CD4-positive, CD25-positive, alpha-beta regulatory T cell (primary cell): ENCODE measurements at places on chromosomes 13 and 19. TPM values are rescaled to one million over a fixed set of nuclear protein-coding genes. Genes with fewer than 3 reads are reported as not detected.
A peak's percentile ranks its signal among the peaks of the same experiment; 100 is the strongest.

GRCh38 chr19:39237200-39238184 is 7.3 kb downstream of the IFNL3 start:
- peak overlapping the region; percentile 14 for H3K27ac ChIP-seq
- H3K4me1 ChIP-seq: peaks cover 10% of the 10 kb centered on the region
- no peaks in the 10 kb centered on the region for H3K27me3 ChIP-seq
- DNase-seq: no peak
- H3K4me3 ChIP-seq: no peak overlapping the region

- H3K4me1 ChIP-seq: peaks cover 13% of the 10 kb centered on the region
- no peak overlapping the region for H3K4me3 ChIP-seq
- DNase-seq: peak; percentile 7
- H3K27me3 ChIP-seq: no peaks in the 10 kb centered on the region
- no peak overlapping the region for H3K27ac ChIP-seq
Observed at GRCh38 chr19:38004521-38005223, 97.7 kb downstream of the SIPA1L3 start.

DNA sequence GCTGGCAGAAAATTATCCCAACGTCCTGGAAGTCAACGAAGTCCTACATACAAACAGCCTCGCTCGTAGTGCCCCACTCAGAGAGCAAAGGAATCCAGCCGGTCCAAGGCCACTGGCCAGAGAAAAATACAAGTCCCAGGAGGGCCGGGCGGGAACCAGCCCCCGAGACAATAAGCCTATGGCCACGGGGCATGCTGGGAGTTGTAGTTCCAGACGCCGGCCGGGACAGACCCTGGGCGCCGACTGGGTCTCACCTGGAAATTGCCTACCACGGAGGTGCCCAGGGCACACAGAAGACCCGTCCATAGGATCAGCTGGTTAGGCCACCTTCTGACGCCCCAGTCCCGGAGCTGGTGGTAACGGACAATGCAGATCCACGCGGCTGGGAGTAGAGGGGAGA is 5.4 kb downstream of the TMEM150B start:
- no peak overlapping the region for H3K27ac ChIP-seq
- H3K4me1 ChIP-seq: no peaks in the 10 kb centered on the region
- no peak for DNase-seq
- H3K4me3 ChIP-seq: no peak overlapping the region
- H3K36me3 ChIP-seq: no peaks in the 10 kb centered on the region
- H3K27me3 ChIP-seq: no peaks in the 10 kb centered on the region

DNA sequence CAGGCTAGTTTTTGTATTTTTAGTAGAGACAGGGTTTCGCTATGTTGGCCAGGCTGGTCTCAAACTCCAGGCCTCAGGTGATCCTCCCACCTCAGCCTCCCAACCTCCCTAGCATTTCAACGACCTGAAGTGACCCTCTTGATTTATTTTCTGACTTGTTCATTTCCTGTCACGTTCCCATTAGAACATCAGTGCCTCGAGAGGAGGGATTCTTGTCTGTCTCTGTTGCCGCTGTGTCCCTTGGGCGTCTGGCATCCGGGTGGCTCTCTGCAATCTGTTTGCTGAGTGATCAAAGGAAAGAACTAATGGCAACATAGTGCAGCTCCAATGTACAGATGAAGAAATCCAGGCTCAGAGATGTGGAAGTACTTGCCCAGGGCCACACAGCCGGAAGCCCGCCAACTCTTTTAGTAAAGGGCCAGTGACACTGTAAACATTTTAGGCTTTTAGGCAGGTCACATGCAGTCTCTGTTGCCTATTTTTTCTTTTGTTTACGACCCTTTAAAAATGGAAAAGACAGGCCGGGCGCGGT is 47.5 kb downstream of the NFIC start:
- no peak overlapping the region for H3K27ac ChIP-seq
- no peaks in the 10 kb centered on the region for H3K27me3 ChIP-seq
- no peak overlapping the region for H3K4me3 ChIP-seq
- no peaks in the 10 kb centered on the region for H3K36me3 ChIP-seq
- no peaks in the 10 kb centered on the region for H3K4me1 ChIP-seq

The MBD3L3 gene
- total RNA-seq: not detected

The ZNF728 gene
- total RNA-seq: not detected

The KIR2DL4 gene
- not detected for total RNA-seq
